NCI-H510A treated with DMSO at 0.1 percent for 48 hours (cell line): ENCODE measurements at places on chromosomes 4 and X.

GRCh38 chr4:120718979-120719566, 203.5 kb downstream of the PRDM5 start:
- peak; percentile 26 for DNase-seq

DNA sequence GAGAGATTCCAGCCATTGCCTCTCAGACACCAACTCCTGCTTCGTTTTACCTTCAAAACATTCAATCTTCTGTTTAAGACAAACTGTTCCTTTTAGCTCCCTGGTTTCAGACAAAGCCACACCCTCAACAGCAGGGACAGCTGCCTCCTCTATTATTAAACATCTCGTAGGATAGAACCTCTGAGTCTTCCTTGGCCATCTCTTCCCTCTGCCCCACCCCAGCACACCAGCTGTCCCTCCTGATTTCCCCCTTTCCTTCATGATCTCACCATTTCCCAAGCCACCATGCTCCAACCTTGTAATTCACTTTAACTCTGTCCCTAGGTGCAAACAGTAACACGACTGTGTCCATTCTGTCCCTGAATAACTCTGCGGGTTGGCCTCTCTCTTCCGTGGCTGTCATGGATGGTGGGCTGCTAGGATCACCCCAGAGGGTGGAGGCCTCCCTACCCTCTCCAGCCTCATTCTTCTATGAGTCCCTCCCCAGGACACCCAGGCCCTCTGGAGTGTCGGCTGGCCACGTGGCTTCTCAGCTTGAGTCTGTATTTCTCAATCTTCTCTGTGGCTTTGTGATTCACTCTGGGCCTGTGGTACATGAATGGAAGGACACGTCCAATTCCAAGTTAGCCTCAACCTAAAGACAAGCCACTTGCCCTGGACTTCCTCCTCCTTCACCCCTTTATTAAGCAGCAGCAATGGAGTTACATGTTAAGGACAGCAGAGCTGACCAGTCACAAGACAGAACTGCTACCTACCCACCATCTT, 349.9 kb downstream of the FBXW7 start:
- no peak for DNase-seq

DNA sequence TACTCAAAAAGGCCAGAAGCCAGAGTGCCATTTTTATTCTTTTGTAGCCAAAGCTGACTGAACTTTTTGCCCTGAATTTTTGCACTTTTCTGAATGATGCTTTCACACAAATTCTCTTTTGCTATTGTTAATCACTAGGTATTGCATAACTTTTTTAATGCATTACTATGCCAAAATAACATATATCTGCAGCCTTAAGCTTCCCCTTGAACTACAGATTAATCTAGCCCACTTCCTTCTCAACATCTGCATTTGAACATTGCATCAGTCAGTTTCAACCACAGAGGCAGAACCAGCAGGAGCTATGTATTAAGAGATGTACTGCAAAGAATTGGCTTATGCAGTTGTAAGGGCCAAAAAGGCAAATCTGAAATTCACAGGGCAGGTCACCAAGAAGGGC, 197.6 kb upstream of the GYPA start:
- DNase-seq, result no peak

GRCh38 chrX:9530848-9531274, 66.0 kb downstream of the TBL1X start:
- DNase-seq, result peak; percentile 54
